SW 1271 (cell line): ENCODE measurements at places on chromosomes 3 and 15.

DNA sequence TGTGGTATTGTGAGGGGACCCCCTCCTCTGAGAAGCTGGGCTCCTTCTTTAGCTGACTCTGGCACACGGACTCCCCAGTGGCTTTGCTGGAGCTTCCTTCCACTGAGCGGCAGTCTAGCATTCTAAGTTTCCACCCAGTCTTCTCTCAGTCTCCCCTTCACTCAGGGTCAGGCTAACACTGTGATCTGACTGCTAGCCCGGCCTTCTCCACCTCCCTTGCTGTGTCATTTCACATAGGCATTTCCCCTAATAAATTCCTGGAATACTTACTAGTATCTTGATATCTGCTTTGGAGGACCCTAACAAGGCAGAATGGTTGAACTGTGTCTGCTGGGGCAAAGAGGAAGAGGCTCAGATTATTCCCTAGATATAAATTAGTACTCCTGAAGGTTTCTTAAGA lies 106.2 kb upstream of the THBS1 start:
- no peak for DNase-seq

GRCh38 chr3:128983293-128984069 lies 10.4 kb downstream of the CFAP92 start:
- DNase-seq, result no peak

DNA sequence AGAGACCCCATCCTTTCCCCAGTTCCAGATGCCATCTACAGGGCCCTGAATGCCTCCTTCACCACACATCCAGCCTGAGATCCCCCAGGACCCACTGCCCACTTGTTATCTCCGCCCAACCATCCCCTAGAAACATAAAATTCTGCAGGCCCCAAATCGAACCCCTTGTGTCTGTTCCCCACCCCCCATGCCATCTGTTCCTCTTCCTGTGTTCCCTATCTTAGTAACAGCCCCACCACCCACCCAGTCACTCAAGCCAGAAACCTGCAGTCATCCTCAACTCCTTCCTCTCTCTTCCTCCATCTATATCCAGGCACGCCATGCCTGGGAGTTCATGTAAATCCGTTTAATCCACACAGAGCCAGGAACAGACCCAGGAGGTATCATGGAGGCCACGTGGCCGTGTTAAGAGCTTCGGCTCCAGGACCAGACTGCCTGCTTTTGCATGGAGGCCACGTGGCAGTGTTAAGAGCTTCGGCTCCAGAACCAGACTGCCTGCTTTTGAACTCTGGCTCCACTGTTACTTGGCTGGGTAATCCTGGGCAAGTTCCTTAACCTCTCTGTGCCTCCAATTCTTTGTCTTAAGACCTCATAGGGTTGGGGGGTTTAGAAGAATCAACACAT lies 4.8 kb downstream of the CSRNP1 start:
- DNase-seq, result no peak

- DNase-seq, result no peak
Measured at GRCh38 chr15:49646891-49647290, 26.0 kb downstream of the DTWD1 start.

DNA sequence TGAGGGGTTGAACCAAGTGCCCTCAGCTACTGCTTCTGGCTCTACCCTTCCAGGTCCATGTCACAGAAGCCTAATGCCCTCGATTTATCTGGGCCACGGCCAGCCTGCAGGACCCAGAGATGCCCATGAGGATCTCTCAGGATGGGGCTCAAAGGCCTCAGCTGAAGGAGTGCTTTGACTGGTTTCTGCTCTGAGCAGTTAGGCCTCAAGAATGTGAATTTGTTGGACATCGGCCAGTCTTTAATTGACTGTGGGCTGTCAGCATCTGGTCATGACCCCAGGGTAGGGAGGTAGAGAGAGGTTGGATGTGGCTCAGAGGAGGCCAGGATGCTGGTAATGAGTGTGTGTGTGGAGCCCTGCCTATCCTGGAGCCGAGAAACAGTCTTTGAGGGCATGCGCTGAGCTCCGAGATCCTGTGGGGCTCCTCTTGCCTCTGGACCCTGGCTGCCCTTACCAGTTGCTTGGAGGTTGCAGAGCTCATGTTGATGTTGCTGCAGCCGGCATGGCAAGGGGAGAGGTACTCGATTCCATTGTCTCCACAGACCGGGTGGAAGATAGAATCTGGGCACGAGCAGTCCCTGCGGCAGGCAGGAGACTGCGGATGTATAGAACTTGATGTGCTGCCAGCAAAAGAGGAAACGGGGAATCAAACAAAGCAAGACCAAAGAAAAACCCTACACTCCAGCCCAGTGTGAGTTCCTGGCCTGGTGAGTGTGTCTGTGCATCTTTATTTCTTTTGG lies 49.1 kb upstream of the RAB6B start:
- DNase-seq, result no peak
